ENCODE measurements at places on chromosomes 16 and 17.
A peak's percentile ranks its signal among the peaks of the same experiment; 100 is the strongest.

DNA sequence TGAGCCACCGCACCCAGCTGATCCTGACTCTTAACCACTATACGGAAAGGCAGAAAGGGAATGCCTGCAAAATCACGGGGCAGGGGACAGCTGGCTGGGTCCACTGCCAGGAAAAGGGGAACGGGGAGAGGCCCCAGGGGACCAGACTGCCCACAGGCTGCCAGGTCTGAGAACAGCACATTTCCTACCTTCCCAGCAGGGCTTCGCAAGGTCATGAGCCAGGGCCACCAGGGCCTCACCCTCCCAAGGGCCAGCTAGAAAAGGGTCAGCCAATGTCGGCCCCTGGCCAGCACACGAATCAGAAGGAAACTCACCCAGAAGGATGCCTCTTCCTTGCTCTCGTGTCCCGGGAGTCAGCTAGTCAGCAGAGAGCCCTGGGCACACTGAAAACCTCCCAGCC, 118.4 kb downstream of the ZNF423 start:
- no peak for DNase-seq

DNA sequence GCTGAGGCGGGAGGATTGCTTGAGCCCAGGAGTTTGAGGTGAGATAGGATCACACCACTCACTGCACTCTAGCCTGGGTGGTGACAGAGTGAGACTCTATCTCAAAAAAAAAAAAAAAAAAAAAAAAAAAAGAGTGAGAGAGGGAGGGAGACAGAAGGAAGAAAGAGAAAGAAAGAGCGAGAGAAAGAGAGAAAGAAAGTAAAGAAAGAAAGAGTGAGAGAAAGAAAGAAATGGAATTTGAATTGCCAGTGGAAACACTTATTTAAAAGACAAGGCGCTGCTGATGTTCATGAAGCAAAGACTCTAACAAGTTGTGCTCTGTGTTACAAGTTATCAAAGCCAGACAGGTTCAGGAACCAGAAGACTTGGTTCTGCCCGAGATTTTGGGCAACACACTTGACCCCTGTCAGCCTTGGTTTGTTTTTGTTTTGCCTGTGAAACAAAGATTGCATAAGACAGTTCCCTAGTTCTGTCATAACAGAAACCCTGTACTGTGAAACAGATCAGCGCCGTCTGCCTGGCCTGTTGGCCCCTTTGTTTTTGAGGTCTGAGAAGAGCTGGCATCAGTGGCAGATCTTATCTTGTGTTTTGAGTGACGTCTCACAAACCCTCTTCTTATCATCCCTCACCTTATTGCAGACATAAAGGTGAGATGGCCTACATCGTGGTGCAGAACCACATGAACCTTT, 55.4 kb upstream of the ENDOV start:
- no peak for DNase-seq

GRCh38 chr17:57959929-57960328, 4.7 kb upstream of the CUEDC1 start:
- DNase-seq, result no peak

GRCh38 chr17:42608305-42609181, 631 bp downstream of the RETREG3 start:
- DNase-seq, result no peak

GRCh38 chr17:42547698-42548069, 5.0 kb upstream of the HSD17B1 start:
- no peak for DNase-seq

DNA sequence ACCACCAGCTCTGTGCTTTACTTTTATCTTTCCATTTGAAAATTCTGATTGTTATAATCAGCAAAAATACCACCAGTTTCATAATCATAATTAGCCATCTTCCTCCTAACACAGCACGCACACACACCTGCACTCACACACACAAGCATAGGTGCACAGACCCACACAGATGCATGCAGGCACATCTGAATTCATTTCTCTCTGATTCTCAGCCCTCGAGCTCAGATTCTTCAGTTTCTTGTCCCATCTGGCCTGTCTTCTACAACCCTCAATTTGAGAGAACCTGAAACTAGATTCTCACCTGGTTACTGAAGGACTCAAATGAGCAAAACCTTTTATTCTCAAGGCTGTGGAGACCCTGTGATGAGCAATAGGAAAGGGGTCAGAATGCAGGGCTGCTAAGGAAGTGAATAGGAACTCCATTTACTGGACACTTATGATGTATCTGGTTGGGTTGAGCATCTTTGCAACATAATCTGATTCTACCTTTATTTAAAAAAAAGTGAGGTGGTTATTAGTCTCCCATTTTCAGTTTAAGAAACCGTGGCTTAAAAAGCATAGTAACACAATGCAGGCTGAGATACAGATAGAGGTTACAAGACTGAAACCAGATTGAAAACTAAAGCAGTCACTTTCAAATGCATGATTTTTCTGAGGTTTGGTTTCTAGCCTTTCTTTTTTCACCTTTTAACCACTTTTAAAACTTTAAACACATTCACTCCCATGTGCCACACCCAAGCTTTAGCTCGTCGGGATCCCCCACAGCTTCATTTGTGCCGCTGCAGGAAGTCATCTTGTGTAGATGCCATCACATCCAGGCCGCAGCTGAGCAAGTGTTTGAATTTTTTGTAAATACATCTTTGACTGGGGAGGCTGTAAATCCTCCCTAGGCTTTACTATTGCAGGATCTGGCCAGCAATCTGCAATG, 9.4 kb downstream of the KRT33A start:
- no peak for DNase-seq

DNA sequence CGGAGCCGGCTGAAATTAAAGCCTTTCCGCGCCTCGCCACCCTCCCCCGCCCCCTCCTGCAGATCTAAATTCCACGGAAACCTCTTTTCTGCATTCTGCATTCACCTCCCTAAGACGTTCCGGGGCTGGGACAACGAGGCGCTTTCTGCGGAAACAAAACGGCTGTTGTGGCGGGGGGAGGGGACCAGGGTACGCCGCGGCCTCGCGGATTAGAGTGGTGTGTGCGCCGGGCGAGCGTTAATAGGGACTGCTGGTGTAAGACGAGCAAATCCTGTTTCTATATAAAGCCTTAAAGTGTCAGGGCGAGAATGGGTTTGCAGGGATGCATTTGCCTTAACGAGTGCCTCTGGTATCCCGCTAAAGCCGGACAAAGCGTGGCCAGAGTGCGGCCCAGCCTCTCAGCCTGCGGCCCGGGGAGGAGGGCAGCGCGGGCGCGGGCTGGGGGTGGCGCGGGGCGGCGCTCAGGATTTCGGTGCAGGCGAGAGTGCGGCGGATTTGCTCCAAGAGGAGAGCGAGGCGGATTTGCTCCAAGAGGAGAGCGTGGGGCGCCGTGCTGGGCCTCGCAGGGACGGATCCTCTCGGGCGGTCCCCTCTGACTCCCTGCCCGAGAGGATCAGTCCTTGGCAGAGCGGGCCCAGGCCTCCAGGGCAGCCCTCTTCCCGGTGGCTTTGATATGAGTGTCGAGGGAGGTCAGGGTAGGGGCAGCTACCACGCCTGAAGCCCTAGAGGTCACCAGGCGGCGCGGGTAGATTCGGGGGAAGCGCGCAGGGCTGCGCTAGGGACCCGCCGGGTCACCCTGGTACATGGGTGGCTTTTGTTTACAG, 5.1 kb downstream of the BAHCC1 start:
- DNase-seq, result no peak

GRCh38 chr17:17623904-17624303, 32.4 kb upstream of the PEMT start:
- no peak for DNase-seq

- no peak for DNase-seq
These were observed 34.9 kb downstream of the NSRP1 start for GRCh38 chr17:30151471-30151870.

DNA sequence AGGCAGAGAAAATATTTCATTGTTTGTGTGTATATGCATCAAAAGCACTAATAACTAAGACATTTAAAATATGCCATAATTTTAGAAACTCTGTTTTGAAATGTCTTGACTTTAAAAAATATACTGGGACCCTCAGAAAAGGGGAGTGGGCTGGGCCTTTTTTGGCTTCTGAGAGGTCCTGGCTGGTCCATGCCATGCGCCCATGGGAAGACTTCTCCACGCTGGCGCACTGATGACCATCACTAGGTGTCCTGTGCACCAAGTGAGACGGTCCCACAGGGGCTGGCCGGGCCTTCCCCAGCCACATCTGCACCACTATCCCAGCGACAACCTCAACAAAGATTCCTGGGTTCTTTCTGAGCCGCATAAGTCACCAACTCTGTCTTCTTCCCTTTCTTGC, 27.0 kb upstream of the WFIKKN2 start:
- DNase-seq, result no peak

DNA sequence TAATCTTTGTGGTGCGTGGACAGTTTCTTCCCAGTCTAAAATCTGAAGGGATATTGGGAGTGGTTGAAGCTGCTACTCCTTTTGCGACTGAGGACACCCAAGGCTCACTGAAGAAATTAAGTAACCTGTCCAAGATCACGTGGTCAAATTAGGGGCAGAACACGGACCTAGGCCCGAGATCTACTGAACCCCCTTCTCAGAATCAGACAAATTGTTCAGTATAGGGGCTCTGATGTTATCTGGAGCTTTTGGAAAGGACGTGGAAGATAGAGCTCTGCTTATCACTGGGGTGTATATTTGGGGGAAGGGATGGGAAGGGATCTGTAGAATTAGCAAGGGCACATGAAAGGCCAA, 857 bp downstream of the TANGO6 start:
- DNase-seq, result no peak

DNA sequence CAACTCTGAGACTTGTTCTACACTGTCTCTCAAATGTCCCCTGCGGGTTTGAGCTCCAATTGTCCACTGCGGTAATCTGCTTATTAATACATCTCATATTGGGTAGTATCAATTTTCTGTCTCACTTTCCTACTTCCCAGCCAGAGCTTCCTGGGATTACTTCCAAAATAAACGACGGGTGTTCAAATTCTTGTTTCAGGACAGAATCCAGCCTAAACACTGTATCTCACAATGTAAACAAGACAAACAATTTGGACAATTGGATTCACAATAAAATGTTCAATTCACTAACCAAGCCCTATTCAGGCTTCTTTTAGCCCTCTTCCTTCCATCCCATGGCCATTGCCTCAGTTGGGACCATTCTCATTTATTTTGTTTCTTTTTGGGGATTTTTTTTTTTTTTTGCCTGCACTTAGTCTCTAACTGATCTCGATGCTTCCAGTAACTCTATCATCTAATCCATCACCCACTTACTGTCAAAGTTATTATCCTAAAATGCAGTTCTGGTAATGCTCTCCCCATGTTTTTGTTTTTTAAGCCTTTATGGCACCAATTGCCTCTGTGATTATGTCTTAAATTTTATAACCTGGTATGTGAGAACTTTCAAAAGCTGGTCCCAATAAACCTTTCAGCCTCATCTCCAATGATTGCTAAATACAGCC, 2.0 kb upstream of the VAT1L start:
- no peak for DNase-seq

DNA sequence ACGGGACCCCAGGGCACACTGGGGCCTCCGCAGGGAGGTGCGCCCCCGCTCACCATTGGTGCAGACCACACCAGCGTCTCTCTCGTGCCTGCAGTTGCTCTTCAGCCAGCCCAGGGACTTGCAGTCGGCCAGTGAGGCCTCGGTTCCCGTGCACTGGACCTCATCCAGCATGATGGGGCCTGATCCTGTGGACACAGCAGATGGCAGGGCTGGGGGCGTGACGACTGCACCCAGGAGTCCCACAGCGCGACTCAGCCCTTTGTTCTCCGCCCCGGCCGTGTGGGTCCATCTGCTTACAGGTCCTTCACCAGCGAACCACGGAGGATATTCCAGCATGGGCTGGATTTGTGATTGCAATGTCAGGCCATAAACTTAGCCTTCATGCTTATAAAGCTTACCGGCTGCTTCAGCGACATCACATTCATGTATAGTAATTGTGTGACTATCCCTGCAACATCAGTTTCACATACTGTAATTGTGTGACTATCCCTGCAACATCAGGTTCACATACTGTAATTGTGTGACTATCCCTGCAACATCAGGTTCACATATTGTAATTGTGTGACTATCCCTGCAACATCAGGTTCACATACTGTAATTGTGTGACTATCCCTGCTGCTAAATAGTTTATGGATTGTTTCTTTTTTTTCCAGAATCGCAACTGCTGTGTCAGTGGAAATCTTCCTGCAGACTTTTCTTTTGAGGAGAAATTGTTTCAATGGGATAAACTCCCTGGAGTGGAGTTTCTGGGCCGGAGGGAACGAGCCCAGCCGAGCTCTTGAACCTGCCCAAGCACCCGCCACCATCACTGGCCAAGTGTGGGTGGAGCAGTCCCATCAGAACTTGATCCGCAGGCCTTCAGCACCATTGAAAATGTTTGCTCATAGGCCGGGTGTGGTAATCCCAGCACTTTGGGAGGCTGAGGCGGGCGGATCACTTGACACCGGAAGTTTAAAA, 4.8 kb downstream of the LGALS3BP start:
- DNase-seq, result no peak

GRCh38 chr17:19271780-19272357, 34.7 kb downstream of the EPN2 start:
- DNase-seq, result peak; percentile 68

DNA sequence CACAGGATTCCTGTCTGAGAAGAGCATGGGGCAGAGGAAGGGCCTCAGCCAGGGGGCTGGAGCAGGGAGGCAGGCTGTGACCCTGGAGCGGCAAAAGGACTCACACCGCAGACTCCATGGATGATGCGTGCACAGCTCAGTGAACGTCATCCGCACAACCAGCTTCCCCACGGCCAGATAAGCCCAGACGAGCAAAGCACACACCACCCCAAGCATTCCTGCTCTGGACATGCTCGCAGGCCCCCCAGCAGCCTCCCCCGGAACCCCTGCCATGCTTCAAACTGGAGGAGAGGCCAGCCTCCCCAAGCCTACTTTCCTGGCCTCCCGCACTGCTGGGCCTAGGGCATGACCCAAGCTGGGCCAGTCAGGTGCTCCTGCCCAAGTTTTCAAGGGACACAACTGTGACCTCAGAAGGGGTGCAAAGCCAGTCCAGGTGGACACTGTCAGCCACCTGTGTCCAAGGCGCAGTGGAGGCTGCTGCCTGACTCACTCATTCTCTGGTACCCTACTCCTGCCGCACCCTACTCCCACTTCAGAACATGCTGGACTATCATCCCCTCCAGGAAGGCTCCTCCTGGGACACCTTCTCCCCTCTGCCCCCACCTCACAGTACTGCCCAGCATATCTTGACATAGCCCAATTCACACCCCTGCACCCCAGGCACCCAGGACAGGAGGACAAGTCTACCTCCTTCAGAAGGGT, 4.8 kb downstream of the BCAR1 start:
- no peak for DNase-seq

GRCh38 chr16:47492428-47493377, 31.6 kb downstream of the PHKB start:
- peak; percentile 40 for DNase-seq

DNA sequence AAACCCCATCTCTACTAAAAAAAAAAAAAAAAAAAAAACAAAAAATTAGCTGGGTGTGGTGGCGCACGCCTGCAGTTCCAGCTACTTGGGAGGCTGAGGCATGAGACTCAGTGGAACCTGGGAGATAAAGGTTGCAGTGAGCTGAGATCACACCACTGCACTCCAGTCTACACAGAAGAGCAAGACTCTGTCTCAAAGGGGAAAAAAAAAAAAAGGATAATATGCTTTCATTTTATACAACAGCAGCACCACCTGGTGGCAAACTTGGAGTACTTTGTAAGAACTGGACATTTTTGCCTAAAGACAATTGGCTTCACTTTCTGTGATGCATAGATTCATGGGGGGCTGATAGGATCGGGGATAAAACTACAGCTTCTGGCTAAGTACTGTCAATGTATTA, 8.5 kb downstream of the CHTF8 start:
- peak; percentile 63 for DNase-seq
